ENCODE measurements at places on chromosomes 5 and 9. TPM values are rescaled to one million over a fixed set of nuclear protein-coding genes. Genes with fewer than 3 reads are reported as not detected.
A peak's percentile ranks its signal among the peaks of the same experiment; 100 is the strongest.

- DNase-seq: no peak
Measured at GRCh38 chr5:174145091-174145490, 99.6 kb downstream of the NSG2 start.

GRCh38 chr9:19551124-19551929 is 142.5 kb downstream of the ACER2 start:
- no peak for DNase-seq

The FSD1L gene
- 2.7 TPM for total RNA-seq

GRCh38 chr5:151097061-151097460 is 16.2 kb upstream of the TNIP1 start:
- no peak for DNase-seq

GRCh38 chr5:128263357-128263756 is 179.8 kb downstream of the SLC12A2 start:
- peak; percentile 61 for DNase-seq

DNA sequence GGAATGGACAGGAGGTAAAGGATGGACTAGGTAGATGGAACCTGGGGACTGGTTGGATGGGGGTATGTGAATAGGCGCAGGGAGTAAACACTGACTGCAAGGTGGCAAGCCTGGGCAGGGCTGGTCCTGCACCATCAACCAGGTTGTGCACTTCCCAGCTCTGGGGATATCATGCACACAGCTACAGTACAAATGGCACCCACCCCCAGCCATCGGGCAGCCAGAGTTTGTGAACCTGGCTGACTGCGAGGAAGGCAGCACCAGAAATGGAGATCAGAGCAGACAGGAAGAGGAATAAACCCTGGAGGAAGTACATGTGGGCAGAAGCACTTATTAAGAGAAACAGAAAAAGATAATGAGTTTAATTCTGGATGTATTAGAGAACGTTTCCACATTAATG is 229.1 kb downstream of the ESM1 start:
- no peak for DNase-seq

DNA sequence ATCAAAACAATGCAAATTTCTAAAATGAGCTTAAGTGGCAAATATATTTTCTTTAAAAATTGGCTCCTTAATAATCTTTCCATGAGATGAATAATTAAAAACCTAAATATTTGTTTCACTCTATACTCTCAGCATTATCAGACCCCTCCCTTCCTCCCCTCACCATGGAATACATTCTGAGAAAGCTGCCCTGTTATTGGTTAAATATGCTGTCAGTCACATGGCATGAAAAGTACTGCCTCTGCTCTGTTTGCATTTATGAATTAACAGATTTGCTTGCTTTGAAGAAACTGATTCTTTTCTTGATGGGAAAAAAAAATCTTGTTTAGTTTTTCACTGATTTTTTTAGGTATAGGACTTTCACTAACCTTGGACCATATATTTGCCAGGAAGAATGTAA is 17.0 kb upstream of the RPS23 start:
- DNase-seq: peak; percentile 39

- no peak for DNase-seq
Measured at GRCh38 chr9:3043369-3043768, 199.5 kb upstream of the PUM3 start.

The DENND4C gene
- 25.0 TPM for total RNA-seq

GRCh38 chr9:120899490-120900068 is 22.6 kb upstream of the PHF19 start:
- DNase-seq: no peak

GRCh38 chr5:127518319-127518621 is 830 bp downstream of the PRRC1 start:
- DNase-seq: peak; percentile 44

DNA sequence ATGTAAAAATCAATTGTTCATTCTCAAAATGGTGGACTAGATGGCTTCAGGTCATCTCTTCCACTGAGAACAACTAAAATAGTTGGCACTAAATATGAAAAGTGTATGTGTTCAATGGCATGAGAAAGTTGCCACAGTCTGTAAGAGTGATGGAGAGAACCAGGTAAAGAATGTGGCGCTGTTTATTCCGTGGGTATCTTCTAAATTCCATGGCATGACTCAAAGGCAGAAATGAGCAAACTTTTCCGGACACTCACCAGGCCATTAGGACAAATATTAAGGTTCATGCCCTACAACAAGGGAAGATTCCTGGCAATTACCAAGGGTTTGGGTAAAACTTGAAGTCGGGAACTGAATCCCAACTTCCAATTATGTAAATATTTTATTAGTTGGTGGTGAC is 825.4 kb upstream of the CDH6 start:
- no peak for DNase-seq

The CDH10 gene
- 0.34 TPM for total RNA-seq

The PCDHB13 gene
- total RNA-seq: 0.66 TPM

- no peak for DNase-seq
Measured at GRCh38 chr5:44099643-44100042, 289.6 kb downstream of the FGF10 start.

DNA sequence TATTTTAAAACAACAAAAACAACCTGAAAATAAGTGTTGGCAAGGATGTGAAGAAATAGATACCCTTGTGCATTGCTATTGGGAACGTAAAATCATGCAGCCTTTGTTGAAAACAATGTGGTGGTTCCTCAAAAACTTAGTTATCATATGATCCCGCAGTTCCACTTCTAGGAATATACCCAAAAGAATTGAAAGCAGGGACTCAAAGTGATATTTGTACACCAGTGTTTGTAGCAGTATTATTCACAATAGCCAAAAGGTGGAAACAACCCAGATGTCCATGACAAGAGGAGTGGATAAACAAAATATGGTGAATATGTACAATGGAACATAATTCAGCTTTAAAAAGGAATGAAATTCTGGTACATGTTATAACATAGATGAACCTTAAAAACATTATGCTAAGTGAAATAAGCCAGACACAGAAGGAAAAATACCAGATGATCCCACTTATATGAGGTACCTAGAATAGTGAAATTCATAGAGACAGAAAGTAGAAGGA is 29.0 kb downstream of the IRF1 start:
- no peak for DNase-seq

The TMC1 gene
- total RNA-seq: not detected

The PCAT7 gene
- 0.16 TPM for total RNA-seq
